ENCODE measurements at places on chromosomes 6 and 20. TPM values are rescaled to one million over a fixed set of nuclear protein-coding genes. Genes with fewer than 3 reads are reported as not detected.

Gene FNDC1
- total RNA-seq: 8.6 TPM

DNA sequence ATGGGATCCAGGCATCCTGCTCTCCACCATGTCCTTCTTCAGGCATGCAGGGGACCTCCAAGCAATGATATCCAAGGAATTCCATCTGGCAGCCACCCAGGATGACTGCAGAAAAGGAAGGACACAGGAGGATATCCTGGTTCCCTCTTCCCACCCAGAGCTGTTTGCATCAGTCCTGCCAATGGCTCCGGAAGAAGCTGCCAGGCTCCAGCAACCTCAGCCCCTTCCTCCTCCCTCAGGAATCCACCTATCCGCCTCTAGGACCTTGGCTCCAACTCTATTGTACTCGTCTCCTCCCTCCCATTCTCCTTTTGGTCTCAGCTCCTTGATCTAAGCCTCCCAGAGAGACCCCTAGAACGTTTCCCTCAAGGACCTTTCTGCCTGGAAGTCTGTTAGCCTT, 733 bp upstream of the PSORS1C2 start:
- DNase-seq: peak; percentile 27

Gene BPI
- not detected for total RNA-seq

GRCh38 chr6:145704143-145704781, 31.1 kb downstream of the EPM2A start:
- DNase-seq: no peak

- DNase-seq: no peak
Measured at GRCh38 chr6:118789954-118790353, 104.0 kb upstream of the ASF1A start.

Data from astrocyte (in vitro differentiated cells and primary cell).